ENCODE measurements at places on chromosomes 5 and 9. TPM values are rescaled to one million over a fixed set of nuclear protein-coding genes. Genes with fewer than 3 reads are reported as not detected.

The INSL4 gene
- not detected for polyA plus RNA-seq

The SEPTIN8 gene
- polyA plus RNA-seq, result 34.1 TPM

The PNPLA7 gene
- 6.8 TPM for polyA plus RNA-seq

The PPP3R2 gene
- not detected for polyA plus RNA-seq

The OR1J2 gene
- not detected for polyA plus RNA-seq

The FOXD4 gene
- 0.21 TPM for polyA plus RNA-seq

The FOXD4L6 gene
- not detected for polyA plus RNA-seq

The TMEM161B gene
- 4.1 TPM for polyA plus RNA-seq

The SPATA31C1 gene
- polyA plus RNA-seq, result not detected

The FANCG gene
- polyA plus RNA-seq, result 8.5 TPM

The EIF4E1B gene
- not detected for polyA plus RNA-seq

The ADAMTS13 gene
- polyA plus RNA-seq, result 2.7 TPM

The ITGA2 gene
- polyA plus RNA-seq, result 0.34 TPM

The LCN2 gene
- 15.6 TPM for polyA plus RNA-seq

The LHX3 gene
- polyA plus RNA-seq, result not detected

The AIF1L gene
- polyA plus RNA-seq, result 46.2 TPM

The GFRA3 gene
- 0.90 TPM for polyA plus RNA-seq

The CDKN2B gene
- polyA plus RNA-seq, result 23.2 TPM

The PCDHB11 gene
- 0.45 TPM for polyA plus RNA-seq

The PLPP7 gene
- 5.6 TPM for polyA plus RNA-seq

The DNM1 gene
- 22.8 TPM for polyA plus RNA-seq

The PCDHA3 gene
- polyA plus RNA-seq, result 0.11 TPM

The TTC16 gene
- polyA plus RNA-seq, result 0.06 TPM

The DMRTA1 gene
- polyA plus RNA-seq, result 0.92 TPM

The OR1Q1 gene
- not detected for polyA plus RNA-seq

The TSSK1B gene
- not detected for polyA plus RNA-seq

The NEURL1B gene
- 12.8 TPM for polyA plus RNA-seq

The DAB2 gene
- polyA plus RNA-seq, result 37.4 TPM

The PCDHGB7 gene
- 4.9 TPM for polyA plus RNA-seq

The FRRS1L gene
- polyA plus RNA-seq, result 0.18 TPM

The DNAJA1 gene
- 35.6 TPM for polyA plus RNA-seq

The NEUROG1 gene
- polyA plus RNA-seq, result not detected

The ELAVL2 gene
- polyA plus RNA-seq, result not detected

All from adipose tissue (tissue), 3 donors.